ENCODE measurements at places on chromosomes 16 and 17.

DNA sequence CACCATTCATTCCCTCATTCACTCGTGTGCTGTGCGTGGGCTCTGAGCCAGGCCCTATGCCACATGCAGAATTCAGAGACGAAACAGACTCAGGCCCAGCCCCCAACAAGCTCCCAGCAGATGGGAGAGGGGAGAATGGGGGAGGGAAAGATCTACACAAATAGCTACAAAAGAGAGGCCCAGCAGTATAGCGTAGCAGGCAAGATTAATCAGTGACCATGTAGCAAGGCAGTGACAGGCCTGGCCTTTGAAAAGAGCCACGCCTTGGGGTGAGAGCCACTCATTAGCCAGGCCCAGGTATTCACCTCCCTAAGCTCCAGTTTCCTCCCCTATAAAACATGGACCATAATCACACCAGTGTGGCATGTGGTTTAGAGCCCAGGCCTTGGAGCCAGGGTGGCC, 16.4 kb upstream of the KRT19 start:
- no peak for DNase-seq

DNA sequence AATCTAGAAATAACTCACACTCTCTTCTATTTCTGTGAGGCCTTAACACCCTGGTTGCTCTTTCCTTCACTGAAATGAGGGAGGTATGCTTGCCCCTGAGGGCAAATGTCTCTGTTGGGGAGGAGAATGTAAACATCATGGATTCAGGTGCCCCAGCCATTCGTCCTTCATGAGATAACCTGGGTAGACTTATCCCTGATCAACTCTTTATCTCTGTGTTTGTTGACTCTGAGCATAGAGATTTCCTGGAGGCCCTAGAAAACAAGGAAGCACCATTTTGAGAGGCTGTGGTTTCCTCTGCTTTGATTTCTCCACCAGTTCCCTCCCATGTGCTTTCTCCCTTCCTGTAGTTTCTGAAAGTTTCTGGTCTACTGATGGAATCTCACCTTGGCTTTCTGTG, 77.3 kb downstream of the PHKB start:
- DNase-seq: no peak

DNA sequence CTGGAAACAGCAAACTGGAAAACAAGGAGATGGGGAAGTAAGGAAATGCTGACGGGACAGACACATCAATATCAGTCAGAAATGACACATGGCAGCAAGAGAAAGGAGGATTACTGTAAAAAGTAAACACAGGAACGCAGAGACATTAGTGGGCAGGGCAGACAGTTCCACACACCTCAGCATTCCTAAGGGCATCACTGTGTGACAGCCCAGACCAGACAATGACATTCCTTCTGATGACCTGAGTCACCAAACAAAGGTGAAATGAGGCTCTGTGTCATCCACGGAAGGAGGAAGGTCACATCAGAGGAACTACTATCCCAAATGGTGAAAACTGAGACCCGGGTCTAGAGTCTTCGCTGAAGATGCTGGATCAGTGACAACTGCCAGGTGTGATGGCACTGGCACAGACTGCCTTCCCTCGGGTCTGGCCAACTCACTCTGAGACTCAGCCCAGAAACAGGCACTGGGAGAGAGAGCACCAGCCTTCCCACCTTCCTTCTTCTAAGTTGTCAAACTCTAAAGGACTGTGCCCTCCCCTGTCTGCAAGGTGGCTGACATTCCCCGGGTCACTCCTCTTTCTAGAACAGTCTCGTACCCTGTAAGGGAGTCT, 36.7 kb downstream of the TK2 start:
- no peak for DNase-seq

DNA sequence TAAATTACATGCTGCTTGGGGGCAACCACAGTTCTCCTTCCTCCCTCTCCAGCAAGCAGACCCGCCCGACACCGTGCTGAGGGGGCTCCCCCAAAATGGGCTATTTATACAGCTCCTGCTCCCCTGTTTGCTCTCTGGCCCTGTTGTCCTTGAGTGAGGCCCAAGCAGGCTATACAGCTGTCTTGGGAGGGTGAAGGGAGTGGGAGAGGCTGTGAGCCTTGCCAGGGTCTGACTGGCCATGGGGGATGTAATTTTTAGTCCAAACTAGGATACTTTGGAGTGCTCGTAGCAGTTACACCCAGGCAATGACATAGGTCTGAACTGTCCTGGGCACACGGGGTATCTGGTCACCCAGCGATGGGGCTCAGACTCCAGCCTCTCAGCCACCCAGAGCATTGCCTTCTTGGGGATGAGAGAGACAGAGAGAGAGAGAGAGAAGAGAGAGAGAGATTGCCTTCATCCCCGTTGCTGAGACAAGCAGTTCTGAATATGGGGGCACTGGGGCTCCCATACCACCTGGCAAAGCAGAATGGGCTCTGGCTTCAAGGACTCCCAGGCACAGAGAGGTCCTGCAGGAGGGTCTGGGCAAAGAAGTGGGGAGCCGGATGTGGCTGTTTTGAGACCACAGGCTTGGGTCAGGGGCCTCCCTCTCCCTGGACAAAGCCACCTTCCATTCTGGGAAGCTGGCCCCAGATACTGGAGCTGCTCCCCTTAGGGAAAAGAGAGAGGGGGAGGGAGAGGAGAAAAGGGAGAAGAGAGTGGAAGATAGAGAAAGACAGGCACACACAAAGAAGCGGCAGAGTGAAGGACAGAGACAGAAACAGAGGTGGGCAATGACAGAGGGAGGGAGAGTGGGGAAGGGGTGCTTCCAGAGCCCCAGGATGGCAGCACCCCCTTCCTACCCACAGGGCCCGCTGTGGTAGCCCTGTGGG, 10.7 kb upstream of the TMEM92 start:
- no peak for DNase-seq

DNA sequence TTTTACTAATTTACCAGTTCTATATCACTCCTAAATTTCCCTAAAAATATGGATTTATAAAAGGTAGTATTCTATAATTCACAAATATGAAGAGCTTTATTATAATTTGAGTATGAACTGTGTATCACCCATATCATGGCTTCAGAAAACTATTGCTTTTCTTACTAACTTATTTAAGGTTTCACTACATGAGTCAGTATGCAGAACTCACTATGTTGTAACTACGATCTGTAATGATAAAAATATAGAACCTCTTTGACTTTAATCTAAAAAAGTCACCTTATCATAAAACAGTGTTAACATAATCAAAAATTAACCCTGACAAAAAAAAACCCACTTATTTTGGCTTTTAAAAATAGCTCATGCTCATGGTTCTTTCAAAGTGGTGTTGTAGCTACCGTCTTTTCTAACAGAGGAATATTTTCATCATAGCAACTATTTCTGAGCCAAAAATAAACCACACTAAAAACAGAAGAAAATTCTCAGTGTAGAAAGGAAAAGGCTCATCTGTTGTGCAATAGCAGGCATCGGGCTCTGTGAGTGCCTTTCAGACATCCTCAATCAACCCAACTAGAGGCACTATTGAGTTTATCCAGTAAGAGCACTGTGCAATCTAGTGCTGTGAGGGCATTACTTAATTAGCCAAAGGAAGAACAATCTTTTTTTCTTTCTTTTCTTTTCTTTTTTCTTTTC, 42.1 kb downstream of the ITGAM start:
- DNase-seq: no peak

GRCh38 chr16:25692351-25692741, 587 bp downstream of the HS3ST4 start:
- no peak for DNase-seq

DNA sequence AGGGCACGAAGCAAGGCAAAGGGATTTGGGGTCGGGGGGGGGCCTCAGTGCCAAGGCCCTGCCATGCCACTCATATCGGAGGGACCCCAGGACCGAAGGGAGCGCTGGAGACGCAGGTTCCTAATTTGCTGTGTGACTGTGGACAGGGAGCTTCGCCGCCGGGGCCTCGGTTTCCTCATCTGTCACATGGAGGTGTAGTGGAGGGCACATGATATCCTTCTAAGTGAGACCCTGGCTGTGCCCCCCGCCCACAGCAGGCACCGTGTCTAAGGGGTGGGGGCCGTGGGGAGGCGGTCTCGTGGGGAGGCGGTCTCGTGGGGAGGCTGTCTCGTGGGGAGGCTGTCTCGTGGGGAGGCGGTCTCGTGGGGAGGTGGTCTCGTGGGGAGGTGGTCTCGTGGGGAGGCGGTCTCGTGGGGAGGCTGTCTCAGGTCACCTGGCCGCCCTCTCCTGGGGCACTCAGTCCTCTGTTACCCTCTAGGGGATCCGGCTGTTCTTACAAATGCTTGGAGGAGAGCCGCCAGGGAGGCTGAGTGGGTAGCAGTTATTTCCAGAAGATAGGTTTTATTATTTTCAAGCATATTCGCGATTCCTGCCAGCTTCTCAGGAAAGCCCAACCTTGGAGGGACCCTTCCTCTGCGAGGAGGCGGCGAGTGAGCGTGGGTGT, 205.0 kb downstream of the NTN1 start:
- DNase-seq: no peak

- no peak for DNase-seq
Measured at GRCh38 chr16:27463741-27464591, 62.0 kb downstream of the IL21R start.

- DNase-seq: no peak
Measured at GRCh38 chr17:66040402-66040801, 151.5 kb downstream of the CEP112 start.

GRCh38 chr16:54568906-54569807, 282.6 kb upstream of the IRX3 start:
- no peak for DNase-seq

- DNase-seq: no peak
Measured at GRCh38 chr17:8126491-8127066, 2.7 kb upstream of the HES7 start.

DNA sequence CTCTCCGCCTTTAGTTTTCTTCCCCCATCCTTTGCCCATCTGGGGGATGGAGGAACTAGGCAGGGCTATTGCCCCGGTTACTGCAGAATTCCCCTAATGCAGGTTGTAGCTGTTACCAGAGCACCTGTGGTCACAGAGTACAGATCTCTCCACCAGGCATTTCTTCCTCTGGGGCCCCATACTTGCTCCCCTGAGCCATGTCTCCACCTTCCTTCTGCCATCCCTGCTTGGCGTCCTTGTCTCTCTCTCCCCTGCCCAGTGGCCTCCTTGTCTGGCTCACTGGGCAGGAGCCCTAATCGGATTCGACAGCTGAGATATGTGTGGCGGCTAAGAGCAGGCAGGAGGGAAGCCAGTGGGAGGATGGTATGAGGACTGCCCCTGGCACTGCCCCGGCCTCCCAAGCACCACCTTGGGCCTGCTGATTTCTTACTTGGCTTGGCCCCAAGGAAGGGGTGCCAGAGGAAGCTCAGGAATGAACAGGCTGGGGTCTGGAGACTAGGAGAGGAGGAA, 2.0 kb downstream of the RARA start:
- peak; percentile 59 for DNase-seq

GRCh38 chr17:67390646-67391361, 13.7 kb downstream of the PITPNC1 start:
- DNase-seq: no peak

DNA sequence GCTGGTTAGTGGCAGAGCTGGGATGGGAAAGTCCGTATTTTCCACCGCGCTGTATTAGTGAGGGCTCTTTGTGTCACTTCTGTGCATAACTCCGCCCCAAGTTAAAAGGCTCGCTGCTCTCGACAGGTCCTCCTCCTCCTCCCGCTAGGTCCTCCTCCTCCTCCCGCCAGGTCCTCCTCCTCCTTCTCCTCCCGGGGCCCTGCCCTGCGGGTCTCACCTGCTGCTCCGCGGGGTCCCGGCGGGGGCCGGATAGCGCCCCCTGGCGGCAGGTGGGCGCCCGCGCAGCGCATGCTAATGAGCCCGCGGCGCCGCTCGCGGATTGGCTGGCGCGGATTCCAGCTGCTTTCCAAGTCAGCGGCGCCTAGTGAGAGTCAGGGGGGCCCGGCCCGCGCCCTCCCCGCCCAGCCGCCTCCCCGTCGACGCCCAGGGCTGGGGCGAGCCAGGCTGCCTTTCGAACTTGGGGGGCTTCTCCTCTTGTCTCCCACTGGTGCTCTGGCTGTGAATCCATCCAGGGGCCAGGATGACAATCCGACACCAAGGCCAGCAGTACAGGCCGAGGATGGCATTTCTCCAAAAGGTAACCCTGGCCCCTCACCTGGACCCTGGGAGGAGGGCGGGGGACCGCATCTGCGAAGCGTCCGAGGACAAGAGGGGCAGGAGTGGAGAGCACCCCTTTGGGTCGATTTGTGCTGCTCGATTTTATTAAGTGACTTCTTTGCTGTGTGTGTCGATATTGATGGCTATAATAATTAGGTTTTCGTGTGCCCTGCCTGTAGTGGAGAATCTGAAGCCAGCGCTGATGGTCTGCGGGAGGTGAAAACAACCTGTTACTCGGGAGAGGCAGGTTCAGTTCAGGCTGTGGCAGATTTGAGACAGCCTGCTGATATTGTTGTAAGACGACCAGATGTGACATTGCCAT, at the start of gene RGS9:
RGS9 (plus strand) TSS at position 350 of the 919 bp plus-strand sequence; CDS start at position 521, 171 bp downstream.
- DNase-seq: peak; percentile 24

DNA sequence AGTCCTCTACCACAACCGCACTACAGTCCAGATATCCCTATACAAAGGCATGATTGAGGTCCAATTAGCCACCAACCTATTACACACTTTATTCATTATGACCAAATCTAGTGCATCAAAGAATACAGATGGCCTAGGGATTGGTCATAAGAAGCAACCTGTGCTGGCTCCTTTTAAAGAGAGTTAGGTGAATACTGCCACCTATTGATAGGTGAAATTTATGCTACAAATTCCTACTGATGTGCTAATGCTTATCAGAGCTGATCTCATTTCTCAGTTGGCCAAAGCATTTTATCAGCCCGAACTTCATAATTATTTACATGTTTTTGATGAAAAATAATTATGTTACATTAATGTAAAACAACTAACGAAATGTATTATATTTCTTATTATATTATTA, 166.3 kb downstream of the ANKFN1 start:
- no peak for DNase-seq

- DNase-seq: no peak
Measured at GRCh38 chr16:2919511-2920255, 8.0 kb downstream of the FLYWCH1 start.

DNA sequence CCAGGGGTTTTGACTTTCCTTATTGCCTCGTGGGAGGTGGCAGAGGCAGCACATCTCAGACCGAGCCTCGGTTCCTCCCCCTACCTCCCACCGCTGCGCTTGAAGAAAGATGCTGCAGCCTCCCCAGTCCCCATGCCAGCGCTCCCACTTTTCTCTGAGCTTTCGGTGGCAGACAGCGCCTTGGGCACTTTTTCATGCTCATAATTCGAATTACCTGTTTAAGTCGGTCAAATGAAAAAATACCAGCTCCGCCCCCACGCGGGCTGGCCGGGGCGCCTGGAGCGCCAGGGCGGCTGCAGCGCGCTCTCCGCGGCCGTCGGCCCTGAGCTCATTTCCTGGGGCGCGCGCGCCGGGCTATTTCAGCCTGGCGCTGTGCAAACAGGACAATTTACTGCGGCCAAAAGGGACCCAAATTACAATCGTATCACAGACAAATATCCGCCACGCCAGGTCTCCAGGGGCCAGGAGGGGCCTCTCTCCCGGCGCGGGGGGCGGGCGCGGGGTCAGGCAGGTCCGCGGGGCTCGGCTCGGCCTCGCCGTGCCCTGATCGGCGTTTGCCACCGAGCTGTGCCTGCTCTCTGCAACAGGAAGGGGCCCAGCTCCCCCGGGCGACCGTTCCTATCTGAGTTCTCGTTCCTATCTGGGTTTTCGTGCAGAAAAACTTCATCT, 45.0 kb downstream of the SOST start:
- no peak for DNase-seq

All from cerebellar nuclear complex (tissue), 1 donor.